Activated CD4-positive, alpha-beta T cell treated with anti-CD3 and anti-CD28 coated beads for 4 hours (primary cell): ENCODE measurements at places on chromosomes 4 and X.

DNA sequence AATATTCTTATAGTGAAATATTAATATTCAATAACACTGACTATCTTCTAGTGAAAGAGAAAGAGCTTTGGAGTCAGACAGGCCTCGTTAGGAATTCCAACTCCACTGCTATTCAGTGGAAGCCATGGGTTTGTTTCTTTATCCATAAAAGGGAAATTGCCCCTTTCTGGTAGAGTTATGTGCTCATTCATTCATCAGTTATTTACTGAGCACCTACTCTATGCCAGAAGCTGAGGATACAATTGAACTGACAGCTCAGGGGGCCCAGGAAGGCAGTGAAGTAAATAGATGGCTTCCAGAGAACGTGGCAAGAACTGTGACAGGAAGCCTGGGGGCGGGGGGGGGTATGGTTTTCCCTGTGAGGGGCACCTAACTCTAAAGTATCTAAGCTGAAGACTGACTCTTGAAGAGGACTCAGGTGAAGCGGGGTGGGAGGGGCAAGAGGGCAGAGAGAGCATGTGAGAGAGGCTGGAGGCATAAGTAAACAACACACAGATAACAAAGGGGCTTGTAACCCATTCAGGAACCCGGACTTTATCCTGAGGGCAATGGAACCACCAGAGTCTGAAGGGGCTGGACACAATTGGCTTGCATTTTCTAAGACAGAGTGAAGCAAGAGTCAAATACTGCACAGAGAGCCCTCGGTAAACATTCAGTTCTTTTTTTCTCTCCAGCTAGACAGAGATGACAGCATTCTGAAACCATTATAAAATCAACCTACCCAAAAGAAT is 20.3 kb downstream of the ANXA5 start:
- no peak for DNase-seq

DNA sequence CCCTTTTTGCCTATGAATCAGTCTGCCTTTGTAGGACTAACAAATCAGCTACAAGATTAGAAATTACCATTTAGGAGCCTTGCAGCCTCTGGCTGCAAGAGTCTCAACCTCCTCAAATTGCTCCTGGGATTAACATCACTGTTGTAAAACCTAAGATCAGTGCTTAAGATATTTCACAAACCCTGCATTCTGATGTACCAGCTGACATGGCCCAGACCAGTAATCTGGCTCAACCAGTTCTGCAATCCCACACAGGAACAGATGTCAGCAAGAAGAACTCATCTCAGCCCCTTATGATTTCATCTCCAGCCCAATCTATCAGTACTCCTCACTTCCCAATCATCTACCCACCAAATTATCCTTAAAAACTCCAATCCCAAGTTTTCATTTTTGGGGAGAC is 32.5 kb upstream of the AADAT start:
- DNase-seq = no peak

GRCh38 chr4:171814545-171814944 is 1.3 kb downstream of the GALNTL6 start:
- DNase-seq = no peak

DNA sequence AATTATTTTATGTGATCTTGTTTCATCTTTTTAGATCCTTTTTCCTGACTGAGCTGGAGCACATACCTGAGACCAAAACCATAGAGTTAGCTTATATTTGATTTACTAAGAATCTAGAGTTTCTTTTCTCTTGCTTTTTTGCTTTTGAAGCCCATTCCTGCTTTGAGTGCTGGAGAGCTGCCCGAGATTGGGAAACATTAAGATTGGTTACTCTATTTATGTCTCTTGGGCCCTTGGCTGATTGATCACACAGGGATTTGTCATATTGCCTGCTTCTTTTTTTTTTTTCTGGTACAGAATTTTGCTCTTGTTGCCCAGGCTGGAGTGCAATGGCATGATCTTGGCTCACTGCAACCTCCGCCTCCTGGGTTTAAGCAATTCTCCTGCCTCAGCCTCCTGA is 73.9 kb downstream of the REPS2 start:
- DNase-seq = no peak

GRCh38 chr4:78845472-78845871 is 69.3 kb downstream of the BMP2K start:
- no peak for DNase-seq

DNA sequence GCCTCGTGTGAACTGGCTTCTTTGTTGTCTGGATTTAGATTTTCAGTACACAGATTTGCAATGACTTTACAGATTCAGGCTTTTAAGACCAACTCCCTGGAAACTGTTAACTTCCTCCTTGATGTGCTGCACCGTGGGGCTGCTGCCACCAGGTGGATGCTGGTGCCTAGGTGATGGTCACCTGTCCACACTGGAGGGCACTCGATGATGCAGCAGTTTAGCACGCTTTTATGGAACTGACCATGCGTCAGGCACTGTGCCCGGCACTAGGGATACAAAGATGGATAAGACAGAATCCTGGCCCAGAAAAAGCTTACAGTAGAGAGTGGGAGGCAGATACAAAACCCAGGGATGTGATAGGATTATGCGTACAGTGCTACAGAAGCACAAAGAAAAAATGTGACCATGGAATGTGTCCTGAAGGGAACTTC is 180.7 kb downstream of the CEP135 start:
- DNase-seq = no peak

GRCh38 chr4:32215277-32215676 is 1495.1 kb downstream of the PCDH7 start:
- no peak for DNase-seq

- no peak for DNase-seq
These were observed at the start of gene HEPH for GRCh38 chrX:66163849-66164411. Gene HEPH, plus strand, starts transcription at chrX:66164247. Its CDS starts 6,324 bp downstream, at chrX:66170571.

- DNase-seq = no peak
These were observed 34.1 kb downstream of the CNKSR2 start for GRCh38 chrX:21408307-21408706.

DNA sequence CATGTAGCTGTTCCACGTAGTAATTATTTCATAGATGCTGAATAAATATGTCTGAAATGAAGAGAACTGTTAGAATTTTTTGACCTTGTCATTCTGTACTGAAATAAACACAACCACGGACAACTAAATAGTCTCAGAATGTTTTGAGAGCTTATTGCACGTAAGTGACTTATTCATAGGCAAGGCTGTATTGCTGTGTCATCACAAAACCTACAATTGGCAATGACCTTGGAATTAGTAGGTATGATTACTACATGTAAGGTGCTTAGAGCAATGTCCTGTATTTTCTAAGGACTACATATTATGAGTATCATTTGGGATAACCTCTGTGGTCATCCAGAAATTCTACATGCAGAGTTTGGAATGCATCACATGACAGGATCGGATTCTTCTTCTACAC is 237.2 kb upstream of the PUDP start:
- no peak for DNase-seq

GRCh38 chr4:153064571-153064970 is 128.4 kb downstream of the FHDC1 start:
- DNase-seq = no peak

DNA sequence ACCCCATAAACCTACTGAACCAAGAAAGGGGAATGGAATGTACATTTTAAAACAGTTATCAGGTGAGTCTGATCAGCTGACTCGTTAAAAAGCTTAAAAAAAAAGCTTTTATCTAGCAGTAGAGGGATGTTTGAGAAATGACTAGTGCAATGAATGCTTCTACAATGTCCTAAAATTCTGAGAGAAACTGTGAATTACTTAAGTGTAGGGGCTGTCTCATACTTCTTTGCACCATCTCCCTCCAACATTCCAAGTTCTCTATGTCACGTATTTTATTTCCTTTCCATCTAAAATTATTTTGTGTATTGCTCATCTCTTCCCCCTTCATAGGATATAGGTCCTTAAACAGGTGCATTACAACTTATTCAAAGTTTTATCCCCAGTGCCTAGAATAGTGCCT is 11.9 kb upstream of the AREG start:
- no peak for DNase-seq

GRCh38 chrX:152028579-152028978 is 54.1 kb upstream of the GABRE start:
- DNase-seq = no peak

DNA sequence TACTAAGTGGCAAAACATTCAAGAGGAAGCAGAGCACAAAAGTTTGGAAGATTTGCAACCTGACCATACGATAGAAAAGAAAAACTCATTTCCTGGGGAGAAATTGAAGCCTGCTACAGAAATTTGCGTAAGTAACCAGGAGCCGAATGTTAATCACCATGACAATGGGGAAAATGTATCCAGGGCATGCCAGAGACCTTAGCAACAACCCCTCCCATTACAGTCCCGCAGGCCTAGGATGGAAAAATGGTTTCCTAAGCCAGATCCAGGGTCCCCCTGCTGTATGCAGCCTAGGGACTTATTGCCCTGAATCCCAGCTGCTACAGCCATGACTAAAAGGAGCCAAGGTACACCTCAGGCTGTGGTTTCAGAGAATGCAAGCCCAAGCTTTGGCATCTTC is 472.2 kb upstream of the KLHL4 start:
- no peak for DNase-seq

DNA sequence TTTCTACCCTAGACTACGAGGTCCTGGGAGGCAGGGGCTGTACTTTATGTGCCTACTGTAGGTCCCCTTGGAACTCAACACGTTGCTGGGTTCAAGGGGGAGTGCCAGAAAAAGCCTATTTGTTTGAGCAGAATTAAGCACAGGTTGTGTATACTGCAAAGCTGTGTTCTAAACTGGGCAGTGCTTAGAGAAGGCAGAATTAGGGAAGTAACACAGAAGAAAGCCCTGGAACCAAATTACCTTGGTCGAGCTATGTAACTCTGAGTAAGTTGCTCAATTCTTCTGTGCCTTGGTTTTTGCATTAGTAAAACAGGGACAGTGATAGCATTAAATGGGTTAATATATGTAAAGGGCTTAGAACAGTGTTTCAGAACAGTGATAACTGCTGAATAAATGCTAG is 245.0 kb upstream of the SFRP2 start:
- no peak for DNase-seq

DNA sequence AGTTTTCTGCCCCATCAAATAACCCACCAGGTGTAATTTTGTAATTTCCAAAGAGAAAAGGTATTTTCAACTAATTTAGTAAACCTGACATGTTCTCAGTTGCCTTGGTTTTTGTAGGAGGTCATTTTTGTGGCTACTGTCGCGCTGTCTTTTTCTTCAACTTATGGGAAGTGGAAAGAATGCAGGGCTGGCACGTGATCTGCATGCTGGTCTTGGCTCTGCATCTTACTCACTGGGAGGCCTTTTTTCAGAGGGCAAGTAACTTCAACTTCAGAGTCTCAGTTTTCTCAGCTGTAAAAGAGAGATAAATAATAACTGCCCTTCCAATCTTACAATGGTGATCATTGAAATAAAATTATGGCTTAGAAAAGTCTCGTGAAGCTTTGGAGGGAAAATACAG is 109.9 kb upstream of the SMIM10 start:
- DNase-seq = no peak

- DNase-seq = no peak
These were observed 62.7 kb downstream of the ANTXR2 start for GRCh38 chr4:80010316-80010715.

DNA sequence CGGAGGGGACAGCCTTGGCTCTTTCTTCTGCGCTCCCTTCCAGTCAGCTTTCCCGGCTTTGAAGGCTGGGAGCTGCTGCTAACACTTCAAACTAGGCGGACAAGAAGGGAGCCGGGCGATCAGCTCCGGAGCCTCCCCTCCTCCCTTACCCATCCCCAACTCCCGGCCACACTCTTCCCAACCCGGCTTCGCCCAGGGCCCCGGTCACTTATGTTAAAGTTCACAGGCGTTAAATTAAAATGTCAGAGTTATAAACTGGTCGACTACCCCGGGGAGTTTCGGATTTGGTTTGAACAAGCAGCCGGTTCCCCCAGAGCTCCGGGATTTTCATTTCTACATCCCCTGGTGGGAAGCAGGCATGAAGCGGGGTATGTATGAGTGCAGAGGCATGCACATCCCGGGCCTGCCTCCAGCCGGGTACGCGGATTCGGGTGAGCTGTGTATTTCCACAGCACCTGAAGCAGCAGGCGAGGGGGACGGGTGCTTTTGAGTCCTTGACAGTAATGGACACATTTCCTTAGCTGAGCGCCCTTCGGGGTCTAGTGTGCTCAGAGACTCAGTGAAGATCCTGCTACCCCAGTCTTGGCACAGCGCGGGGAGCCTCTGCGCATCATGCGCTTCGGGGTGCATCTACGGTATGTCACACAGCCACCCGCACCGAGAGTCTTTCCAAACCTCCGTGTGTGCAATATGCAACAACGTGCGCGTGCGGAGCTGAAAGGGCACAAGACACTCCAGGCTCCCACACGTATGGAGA is 880 bp downstream of the UNC5C start:
- DNase-seq = no peak

GRCh38 chr4:85952972-85953650 is 406.7 kb downstream of the MAPK10 start:
- DNase-seq = no peak

DNA sequence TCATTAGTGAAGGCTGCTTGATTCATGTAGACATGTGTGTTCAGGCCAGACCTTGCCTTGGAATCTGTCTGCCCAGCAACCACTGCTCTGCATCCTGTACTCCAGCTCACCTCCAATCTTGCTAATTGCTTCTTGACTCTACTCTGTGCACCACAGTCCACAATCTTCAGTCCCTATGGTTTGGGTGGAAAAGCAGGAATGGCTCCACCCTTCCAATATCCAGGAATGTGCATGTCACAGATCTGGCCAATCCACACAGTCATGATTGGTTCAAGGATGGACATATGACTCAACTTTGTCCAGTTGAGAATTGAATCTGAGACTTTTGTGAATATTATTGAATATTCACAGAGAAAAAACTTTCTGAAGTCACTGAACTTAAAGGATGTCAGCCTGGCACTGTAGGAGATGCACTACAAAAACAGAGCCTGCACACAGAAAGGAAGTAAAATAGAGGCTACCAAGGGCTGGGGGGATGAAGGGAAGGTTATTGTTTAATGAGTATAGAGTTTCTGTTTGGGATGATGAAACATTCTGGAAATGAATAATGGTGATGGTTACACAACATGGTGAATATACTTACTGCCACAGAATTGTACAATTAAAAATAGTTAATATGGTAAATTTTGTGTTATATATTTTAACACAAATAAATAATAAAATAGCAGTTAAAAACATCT is 161.3 kb upstream of the USP38 start:
- no peak for DNase-seq

- no peak for DNase-seq
These were observed 1003.1 kb downstream of the FSTL5 start for GRCh38 chr4:161160718-161161117.

DNA sequence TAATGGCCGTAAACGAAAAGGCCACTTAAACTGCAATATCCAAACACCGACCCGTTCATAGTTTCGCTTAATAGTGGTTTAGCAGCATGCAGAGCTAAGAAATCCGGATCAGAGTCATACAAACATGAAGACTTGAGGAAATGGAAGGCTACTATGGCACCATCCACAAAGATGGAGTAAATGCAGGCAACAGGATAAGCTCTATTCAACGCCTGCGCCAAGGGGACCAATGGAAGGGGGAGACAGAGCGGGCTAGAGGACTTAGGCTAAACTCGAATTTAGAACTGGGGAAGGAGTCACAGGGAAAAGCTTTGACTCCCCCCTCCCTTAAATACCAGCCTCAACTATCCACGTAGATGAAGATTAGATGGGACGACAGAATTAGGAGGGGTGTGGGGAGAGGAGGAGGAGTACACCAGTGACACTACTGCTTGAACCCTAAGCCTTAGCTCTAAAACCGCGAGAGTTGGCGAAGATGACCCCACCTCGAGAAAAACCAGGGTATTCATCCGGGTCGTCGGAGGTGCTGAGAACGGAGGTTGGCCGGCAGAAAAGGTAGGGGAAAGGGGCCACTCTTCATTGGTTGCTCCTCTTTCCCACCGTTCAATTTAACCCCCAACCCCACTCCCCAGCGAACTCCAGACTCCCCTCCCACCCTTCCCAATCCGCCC is 3.5 kb downstream of the HUWE1 start:
- peak; percentile 22 for DNase-seq
